ENCODE measurements at places on chromosomes 2 and 18. TPM values are rescaled to one million over a fixed set of nuclear protein-coding genes. Genes with fewer than 3 reads are reported as not detected.

UGT1A3 gene
- total RNA-seq, result not detected

REG1B gene
- total RNA-seq, result not detected

EFHD1 gene
- 121 TPM for total RNA-seq

AQP12B gene
- not detected for total RNA-seq

LINC00305 gene
- total RNA-seq, result not detected

CFAP221 gene
- total RNA-seq, result 34.5 TPM

PROKR1 gene
- not detected for total RNA-seq

BCL11A gene
- 134 TPM for total RNA-seq

All from dorsolateral prefrontal cortex (tissue), 122 donors.